Activated T-cell treated with anti-CD3 and anti-CD28 coated beads, Interleukin-2, amount 50 U/mL, for 72 hours (primary cell): ENCODE measurements at places on chromosomes 3 and 15.

DNA sequence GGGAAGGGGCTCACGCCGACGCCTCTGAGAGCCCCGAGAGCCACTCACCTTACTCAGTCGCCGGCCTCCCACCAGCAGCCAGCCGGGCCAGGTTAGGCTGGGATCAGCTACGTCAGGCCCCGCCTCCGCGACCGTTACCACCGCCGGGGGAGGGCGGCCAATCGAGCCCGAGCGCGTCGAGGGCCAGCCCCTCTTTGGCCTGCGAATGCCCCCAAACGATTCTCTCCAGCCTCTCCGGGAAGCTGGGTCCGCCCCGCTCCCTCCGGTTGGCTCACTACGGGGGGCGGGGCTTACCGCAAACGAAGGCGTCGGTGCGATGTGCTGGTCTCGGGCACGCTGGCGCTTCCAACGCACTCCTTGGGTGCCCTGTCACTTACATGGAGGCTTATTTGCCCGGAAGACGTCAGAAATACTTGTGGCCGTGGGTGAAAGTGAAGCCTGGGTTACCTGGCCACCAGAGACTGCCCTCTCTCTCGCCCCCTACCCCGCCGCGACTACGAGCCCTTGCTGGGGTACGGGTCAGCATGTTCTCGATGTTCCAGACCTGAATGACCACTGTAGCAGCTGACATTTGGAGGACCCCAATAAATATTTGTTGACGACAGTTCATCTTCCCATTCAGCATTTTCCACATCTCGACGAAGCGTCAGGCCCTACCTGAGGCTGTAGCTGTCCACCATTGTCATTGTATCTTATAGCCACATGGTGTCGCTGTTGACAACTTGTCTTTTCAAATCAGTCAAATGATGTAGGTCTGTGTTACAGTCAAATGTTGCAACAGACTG lies at the start of gene CEP70:
CEP70 (minus strand) TSS at position 111 of the 785 bp plus-strand sequence. CDS start 21,333 bp downstream, outside the sequence.
- peak; percentile 92 for DNase-seq

- DNase-seq, result no peak
Measured at GRCh38 chr15:41790756-41791546, 16.7 kb downstream of the MAPKBP1 start.

- DNase-seq, result no peak
Measured at GRCh38 chr3:166304584-166304983, 467.4 kb upstream of the BCHE start.

DNA sequence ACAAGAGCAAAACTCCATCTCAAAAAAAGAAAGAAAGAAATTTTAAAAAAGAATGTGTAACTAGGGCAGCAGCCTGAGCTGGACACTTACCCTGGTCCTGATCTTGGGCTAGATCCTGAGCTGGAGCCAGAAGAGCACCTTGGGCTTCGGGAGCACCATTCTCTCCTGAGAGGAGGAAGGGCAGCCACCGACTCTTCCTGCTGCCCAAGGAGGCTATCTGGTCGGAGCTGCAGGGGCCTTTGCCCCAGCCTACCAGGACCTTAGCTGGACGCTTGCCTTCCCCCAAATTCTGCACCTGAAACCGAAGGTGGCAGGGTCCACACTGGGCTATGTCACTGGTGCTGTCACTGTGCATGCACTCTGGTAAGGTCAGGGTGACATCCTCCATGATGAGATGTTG lies 6.9 kb upstream of the CAMKV start:
- no peak for DNase-seq

DNA sequence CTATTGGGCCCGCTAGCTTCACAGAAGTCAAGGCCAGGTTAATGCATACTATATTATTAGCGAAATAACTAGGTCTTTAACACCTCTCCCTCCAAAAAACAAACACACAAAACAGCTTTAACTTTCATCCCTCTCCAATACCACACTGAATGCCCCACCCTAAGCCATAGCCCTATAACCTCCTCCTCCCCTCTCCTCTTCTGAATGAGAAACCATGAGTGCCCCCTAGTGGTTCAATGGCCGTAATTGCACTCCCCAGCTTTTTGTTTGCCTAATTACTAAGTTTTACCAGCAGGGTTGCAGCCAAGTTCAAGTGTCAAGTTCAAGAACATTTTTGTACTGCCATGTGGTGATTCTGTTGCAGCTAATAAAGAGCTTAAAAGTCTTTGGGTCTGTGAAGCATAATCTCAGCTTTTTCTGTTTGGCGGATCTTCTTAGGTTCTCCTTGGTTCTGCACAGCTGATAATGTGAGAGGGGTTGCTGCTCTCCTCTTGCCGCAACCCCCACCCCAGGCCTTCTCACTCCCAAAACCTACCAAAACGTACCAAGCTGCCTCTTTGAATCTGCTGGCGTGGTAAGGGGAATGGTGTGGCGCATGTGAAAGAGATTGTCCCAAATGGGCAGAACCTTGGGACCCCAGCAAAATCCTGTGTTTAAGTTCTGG lies 57.9 kb downstream of the RPL22L1 start:
- DNase-seq, result peak; percentile 55

DNA sequence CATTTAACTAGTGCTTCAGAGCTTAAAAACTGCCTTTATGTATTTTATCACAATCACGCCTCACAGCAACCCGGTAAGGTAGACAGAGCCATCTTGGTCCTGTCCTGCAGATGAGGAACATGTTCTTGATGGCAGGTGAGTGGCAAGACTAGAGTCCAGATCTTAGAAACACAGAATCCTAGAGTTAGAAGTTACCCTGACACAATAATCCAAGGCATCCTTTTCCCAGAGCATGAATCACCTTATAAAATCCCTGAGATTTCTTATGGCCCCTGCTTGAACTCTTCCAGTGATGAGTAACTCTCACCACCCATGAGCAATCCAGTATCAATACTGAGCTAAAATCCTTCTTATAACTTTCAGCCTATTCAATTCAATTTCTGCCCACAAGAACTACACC lies 16.9 kb downstream of the POPDC2 start:
- no peak for DNase-seq

DNA sequence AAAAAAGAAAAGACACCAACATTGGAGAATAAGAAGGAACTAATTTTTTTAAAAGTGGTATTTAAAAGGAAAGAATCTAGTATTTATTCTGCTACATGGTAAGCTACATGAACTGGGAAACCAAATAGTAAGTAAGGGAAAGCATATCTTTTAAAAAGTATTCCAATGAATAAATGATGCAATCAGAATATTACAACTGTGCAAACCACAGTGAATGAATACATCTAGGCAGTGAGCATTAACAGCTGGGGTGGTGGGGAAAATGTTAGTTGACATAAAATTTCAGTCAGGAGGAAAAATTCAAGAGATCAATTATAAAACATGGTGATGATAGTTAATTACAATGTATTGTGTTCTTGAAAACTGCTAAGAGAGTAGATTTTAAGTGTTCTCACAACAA lies 16.9 kb downstream of the ICE2 start:
- no peak for DNase-seq

GRCh38 chr3:128609294-128609693 lies 41.3 kb downstream of the RPN1 start:
- DNase-seq, result no peak

- no peak for DNase-seq
Measured at GRCh38 chr3:114856835-114857234, 290.3 kb downstream of the ZBTB20 start.

DNA sequence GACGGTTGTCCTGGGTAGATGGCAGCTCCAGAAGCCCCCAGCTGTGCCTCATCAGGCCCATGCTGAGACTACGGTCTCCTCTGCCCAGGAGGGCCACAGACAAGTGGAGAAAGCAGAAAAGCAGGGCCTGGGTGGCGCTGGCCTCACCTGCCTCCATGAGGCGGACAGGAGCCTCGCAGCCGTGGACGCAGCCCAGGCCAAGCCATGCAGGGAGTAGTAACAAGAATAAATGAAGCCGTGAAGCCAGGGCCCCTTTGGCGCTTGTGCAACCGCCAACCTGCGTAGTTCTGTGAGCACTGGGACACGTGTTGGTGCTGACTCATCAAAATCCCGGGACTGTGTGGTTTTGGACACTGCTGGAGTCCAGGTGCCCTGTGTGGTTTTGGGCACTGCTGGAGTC lies 12.3 kb upstream of the MUC4 start:
- DNase-seq, result no peak

DNA sequence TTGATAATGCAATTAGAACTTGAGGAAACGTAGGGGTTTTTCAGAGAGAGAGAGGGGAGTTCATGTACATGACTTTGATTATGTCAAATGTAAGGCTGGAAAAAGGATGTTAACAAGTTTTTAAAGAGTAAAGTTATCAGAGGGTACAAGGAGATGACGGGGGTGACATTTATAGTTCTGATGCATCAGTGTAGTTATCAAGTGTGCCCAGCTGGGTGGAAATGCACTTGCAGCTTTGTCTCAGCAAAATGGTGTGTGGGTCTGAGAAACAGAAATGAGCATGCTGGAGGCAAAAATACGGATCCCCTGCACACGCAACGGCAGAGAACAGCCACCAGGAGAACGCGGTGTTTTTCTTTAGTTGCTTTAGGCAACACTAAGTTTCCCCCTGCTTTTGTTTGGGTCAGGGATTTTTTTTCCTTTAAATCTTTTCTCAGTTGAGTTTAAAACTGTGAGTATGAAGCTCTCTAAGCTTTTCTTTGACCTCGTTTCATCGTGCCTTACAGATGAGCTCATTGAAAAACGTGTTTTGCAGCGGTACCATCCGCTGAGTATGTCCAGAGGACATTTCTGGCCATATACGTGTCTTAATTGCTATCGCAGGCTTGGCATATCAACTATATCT lies 205.4 kb downstream of the PDZRN3 start:
- DNase-seq, result no peak

DNA sequence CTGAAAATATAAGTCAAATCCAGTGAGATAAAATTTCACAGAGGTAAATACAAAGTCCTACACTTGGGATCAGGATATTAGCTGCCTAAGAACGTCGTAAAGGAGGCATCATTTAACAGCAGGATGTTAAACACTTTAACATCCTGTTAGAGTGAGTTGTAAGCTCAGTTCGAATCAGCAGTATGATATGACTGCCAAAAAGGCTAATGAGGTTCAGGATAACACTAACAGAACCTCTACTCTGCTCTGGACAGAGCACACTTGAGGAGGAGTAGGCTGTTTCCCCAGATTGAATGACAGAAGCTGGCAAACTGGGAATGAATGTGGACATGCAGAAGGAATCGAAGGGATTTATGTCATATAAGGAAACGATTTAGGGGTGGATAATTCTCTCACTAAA lies 227.1 kb upstream of the CD96 start:
- no peak for DNase-seq

- no peak for DNase-seq
Measured at GRCh38 chr3:8657804-8658305, 13.3 kb upstream of the SSUH2 start.

DNA sequence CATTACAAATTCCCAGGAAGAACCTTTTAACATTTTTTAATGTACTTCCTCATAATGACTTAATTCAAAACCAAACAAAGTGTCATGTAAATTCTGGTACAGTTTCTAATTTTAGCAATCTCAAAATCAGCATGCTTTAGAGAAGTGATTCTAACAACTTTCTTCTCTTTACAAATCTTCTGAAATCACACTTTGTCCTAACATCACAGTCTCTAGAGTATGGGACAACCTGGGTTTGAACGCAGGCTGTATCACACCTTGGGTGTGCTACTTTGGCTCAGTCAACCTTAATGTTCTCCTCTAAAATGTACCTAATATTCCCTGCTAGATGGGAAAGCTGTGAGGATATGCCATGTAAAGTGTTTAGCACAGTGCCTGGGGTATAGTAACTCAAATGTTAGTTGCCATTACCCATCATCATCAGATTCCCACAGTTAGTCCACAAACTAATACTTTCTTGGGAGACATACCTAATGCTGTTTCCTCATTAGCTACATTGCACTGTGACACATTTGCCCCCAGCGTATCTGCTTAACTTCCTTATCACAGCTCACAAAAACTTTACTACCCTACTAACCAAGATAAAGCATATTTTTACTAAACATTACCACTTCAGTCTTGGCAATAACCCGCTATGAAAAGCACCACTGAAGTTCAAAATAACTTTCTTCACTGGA lies 3.1 kb downstream of the TSPAN3 start:
- no peak for DNase-seq

DNA sequence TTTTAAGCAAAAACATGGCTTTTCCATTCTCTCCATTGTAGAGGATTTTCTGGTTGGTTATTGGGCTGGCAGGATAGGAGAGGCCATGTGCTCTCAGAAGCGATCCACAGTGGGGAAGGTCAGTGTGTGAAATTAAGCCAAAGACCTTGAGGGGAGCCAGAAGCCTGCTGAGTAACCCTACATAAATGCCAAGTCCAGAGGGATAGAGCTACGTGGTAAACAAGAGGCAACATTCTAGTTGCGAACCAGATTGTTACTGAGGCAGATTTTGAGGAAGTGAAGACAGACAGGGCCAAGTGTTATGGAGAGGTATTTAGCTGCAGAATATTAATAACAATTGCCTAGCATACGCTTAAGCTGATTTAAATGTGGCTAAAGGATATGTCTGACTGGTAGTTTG lies 592.8 kb upstream of the GBE1 start:
- no peak for DNase-seq

GRCh38 chr3:184004476-184004875 lies 13.2 kb downstream of the ABCC5 start:
- no peak for DNase-seq

- no peak for DNase-seq
Measured at GRCh38 chr3:196756732-196757131, 17.1 kb downstream of the PAK2 start.

GRCh38 chr3:45677841-45678240 lies 11.4 kb upstream of the SACM1L start:
- DNase-seq, result no peak

- no peak for DNase-seq
Measured at GRCh38 chr3:146139586-146140110, 21.3 kb downstream of the PLOD2 start.

DNA sequence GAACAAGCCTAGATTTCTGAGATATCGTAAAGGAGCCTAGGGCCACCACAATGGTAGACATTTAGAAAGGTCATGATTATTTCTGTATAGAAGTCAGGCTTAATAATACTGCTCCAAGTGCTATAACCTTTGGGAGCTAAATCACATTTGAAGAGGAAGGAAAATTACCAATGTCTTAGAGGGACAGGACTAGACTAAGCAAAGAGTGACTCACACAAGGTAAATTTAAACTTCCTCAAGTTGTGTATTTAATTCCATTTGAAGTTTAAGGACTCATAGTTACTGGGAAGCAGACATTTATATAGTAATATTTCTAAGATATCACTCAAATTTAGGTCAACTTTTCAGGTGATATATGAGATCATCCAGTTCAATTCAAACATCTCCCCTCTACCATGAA lies 227.6 kb upstream of the MME start:
- no peak for DNase-seq
